Chondrocyte (in vitro differentiated cells): ENCODE measurements at places on chromosomes 1 and 21. TPM values are rescaled to one million over a fixed set of nuclear protein-coding genes. Genes with fewer than 3 reads are reported as not detected.

- no peak for DNase-seq
These were observed 11.0 kb upstream of the WNT9A start for GRCh38 chr1:227958617-227959324.

DNA sequence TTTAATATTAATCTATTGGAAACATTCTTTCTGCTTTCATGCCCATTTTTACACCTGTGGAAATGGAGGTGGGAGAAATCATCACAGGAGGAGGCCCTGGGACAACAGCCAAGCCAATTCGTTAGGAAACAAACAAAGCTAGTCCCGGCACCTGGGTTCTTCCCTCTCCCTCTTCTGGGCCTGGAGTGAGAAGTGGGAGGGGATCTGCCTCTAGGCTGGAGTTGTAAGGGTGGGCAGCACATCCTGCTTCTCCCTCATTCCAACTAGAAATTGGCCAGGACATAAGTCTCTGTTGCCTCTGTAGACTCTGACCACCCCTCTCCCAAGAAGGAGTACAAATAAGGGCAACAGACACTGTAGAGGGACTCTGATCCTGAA lies 20.2 kb upstream of the ERO1B start:
- DNase-seq = no peak

The CTSS gene
- total RNA-seq = 0.79 to 1.5 TPM (median 1.4 TPM) in 3 replicates

GRCh38 chr1:145892486-145893087 lies 6.9 kb upstream of the ANKRD35 start:
- no peak for DNase-seq

The SNX7 gene
- 34.0 to 43.9 TPM (median 35.1 TPM) in 3 replicates for total RNA-seq

- no peak for DNase-seq
These were observed 995 bp downstream of the VASH2 start for GRCh38 chr1:212951126-212951946.

GRCh38 chr1:163472651-163473248 lies 151.0 kb downstream of the NUF2 start:
- no peak for DNase-seq

- DNase-seq = no peak
These were observed 45.4 kb upstream of the DIP2A start for GRCh38 chr21:46413365-46413696.

The CFHR2 gene
- not detected in 3 replicates for total RNA-seq

DNA sequence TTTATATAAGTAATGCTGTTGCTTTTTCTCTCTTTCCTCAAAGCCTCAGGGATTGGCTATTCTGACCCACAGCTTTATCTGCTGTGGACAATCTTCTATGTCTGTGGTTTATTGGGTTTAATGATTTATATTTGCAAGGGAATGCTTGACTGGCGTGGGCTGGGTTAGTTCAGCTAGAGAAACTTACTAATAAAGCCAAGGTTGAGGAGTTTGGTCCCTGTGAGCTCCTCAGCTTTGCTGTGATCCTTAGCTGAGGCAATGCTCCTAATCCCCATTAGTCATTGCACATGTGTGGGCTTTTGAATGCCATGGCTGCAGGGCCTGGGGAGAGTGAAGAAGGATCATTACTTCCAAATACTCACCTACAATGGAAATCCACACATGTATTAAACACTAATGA lies 179.3 kb downstream of the ZNF326 start:
- no peak for DNase-seq

DNA sequence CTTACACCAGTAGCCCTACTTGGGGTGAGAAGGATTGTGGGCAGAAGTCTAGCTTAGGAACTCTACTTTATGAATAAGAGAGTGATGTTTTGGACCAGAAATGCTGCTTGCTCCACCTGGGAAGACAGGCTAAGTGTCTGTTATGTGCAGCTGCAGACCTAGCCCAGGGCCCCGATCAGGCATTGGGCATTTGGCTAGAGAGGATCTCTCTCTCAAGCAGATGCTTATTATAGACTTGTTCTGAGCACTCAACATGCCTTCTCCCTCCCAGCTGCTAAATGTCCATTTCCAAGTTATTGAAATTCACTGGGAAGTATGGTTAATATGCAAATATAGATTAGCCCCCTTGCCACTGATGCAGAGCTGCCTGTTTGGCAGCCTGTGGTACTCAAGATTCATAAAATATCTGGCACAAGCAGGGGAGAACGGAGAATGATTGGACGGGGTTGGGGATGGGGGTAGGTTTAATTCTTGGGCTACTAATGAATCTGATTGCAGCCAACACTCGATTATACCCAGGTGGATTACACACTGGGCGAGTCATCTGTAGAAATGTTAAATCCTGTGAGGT lies 115.9 kb downstream of the KCND3 start:
- no peak for DNase-seq

DNA sequence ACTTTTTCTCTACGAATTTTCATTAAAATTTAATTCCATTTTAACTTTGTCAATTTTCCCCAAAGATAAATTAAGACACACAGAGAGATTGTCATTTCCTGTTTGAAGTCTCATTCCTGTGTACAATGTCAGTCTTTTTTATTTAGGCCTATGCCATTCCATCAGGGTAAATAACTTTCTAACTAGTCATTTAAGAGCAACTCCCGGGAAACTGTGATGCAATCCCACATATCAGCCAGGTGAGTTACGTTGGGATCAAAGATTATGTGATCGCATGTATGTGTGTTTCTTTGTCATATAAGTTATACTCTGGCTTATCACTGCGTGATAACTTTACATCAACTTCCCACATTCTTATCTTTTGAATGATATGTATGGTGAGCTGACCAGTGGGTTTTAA lies 86.1 kb upstream of the S1PR1 start:
- DNase-seq = no peak

The CDK18 gene
- 10.2 to 18.4 TPM (median 17.3 TPM) in 3 replicates for total RNA-seq

GRCh38 chr1:57186455-57186854 lies 220.6 kb upstream of the C8B start:
- DNase-seq = no peak

The GOLPH3L gene
- 17.1 to 23.2 TPM (median 17.7 TPM) in 3 replicates for total RNA-seq
